ENCODE measurements at places on chromosomes 5 and 9.

- no peak overlapping the region for H3K4me3 ChIP-seq
- H3K4me1 ChIP-seq = no peaks in the 10 kb centered on the region
- H3K36me3 ChIP-seq = peaks cover 3% of the 10 kb centered on the region
- H3K27me3 ChIP-seq = no peaks in the 10 kb centered on the region
- no peak overlapping the region for H3K27ac ChIP-seq
Observed at GRCh38 chr9:129719135-129719534, 33.7 kb downstream of the PTGES start.

- DNase-seq = peak; percentile 6
- H3K27me3 ChIP-seq = peaks cover 53% of the 10 kb centered on the region
- no peak within 1 kb of the TSS for H3K27ac ChIP-seq
- no peaks in the 10 kb centered on the region for H3K36me3 ChIP-seq
- peak within 1 kb of the TSS; percentile 47 for H3K4me3 ChIP-seq
Observed at GRCh38 chr5:138274189-138274853, at the start of gene GFRA3. TSS of gene GFRA3 (minus strand) at chr5:138274621. CDS start at chr5:138274424, 197 bp downstream.

- peaks cover 3% of the 10 kb centered on the region for H3K36me3 ChIP-seq
- no peaks in the 10 kb centered on the region for H3K27me3 ChIP-seq
- H3K27ac ChIP-seq = no peak overlapping the region
- peak; percentile 56 for DNase-seq
- no peak overlapping the region for H3K4me3 ChIP-seq
Observed at GRCh38 chr9:37761511-37761910, 7.9 kb downstream of the TRMT10B start.

GRCh38 chr9:134491856-134492255 is 149.7 kb upstream of the COL5A1 start:
- H3K4me3 ChIP-seq = no peak overlapping the region
- H3K27me3 ChIP-seq = peaks cover 4% of the 10 kb centered on the region
- DNase-seq = no peak
- no peak overlapping the region for H3K27ac ChIP-seq
- peaks cover 19% of the 10 kb centered on the region for H3K4me1 ChIP-seq
- peaks cover 7% of the 10 kb centered on the region for H3K36me3 ChIP-seq

DNA sequence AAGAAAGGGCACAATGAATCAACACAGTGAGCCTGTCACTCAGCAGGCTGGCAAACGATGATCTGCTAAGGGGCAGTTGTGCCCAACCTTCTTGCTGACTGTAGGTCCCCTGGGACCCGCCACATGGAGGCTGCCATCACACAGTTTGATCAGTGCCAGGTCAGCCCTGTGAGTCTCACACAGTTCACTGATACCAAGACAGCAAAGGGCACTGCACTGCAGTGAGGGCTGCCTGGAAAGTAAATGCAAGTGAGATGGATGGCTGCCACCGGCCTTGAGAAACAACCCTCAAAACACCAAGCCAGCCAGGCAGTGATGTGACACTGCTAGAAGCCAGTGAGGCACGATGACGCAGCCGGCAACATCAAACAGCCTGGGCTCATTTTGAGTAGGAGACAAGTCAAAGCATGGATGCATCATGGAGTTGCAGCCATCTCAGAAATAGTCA is 30.3 kb downstream of the FOXD1 start:
- no peak overlapping the region for H3K27ac ChIP-seq
- H3K4me3 ChIP-seq = no peak overlapping the region
- H3K27me3 ChIP-seq = peaks cover 91% of the 10 kb centered on the region
- no peaks in the 10 kb centered on the region for H3K36me3 ChIP-seq
